G401 (cell line): ENCODE measurements at places on chromosomes 6 and 20. TPM values are rescaled to one million over a fixed set of nuclear protein-coding genes. Genes with fewer than 3 reads are reported as not detected.
A peak's percentile ranks its signal among the peaks of the same experiment; 100 is the strongest.

DNA sequence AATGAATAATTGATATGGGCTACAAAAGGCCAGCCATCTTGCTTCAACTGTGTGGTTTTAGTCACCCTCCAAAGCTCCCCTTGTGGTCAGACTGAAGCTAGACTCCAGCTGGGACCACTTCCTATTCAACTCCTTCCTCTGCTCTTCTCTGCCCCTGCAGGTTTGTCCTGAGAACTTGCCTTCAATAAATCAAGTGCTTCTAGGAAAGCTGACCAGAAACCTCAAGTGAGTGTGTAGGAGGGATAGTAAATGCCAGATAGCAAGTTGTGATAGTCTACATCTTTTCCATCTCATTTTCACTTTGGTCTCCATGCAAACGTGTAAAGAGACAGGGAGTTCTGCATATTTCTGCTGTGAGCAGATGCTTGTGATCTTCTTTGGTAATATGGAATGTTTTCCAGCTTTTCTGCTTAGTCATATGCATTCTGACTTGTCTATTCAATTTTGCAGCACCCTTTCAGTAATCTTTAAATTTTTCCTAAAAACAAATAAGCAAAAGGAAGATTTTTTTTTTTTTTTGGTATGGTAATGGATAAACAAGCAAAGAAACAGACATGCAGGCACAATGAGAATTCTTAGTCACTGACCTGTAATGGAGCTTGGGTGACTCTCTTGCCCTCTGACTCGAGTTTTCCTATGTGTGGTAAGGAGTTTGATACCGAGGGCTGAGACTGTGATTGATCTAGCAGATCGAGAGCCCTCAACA is 201.3 kb upstream of the BTBD3 start:
- peak; percentile 41 for DNase-seq

The SNHG17 gene
- total RNA-seq: 64.7 and 97.1 TPM in 2 replicates

The ACTL10 gene
- total RNA-seq: not detected in 2 replicates

The TMC2 gene
- not detected in 2 replicates for total RNA-seq

The TRAPPC3L gene
- total RNA-seq: not detected in 2 replicates

DNA sequence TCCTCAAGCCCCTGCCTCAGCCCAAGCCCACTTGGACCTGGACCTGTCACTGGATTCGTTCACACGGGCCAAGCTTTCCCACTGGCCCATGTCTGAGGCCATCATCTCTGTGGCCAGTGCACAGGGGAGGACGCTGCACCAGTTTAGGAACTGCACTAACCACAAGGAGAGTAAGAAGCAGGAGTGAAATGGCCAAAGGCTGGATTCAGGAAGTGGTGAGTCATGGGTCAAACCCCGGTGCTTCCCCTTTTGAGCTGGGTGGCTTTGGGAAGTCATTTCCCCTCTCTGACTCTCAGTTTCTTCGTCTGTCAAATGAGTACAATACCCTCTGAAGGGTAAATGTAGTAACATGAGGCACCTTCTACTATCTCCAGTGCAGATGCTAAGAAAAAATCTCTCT is 87.9 kb downstream of the CD40 start:
- DNase-seq: no peak

The NOX3 gene
- total RNA-seq: 0.10 TPM in 1 of 2 replicates, not detected in the other

GRCh38 chr6:152571089-152571488 is 66.1 kb downstream of the SYNE1 start:
- DNase-seq: peak; percentile 58

The FOXQ1 gene
- not detected in 2 replicates for total RNA-seq

DNA sequence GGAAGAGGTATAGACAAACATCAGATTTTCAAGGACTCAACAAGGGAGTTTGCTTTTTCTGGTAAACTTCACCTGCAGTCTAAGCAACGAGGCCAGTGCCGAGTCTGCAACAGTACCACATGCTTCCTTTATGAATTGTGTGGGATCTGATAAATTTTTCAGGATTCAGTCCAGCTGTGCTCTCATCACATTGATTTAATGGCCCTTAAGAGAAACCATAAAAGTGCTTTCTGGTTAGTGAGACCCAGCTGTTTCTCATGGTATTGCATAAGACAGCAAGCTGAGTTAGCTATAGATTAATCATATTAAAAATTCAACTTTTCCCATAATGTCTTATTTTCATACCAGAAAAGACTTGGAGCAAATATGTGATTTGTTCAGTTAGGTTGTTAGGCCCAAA is 291.4 kb downstream of the CENPW start:
- DNase-seq: no peak

The SIGLEC1 gene
- total RNA-seq: not detected in 2 replicates

The ZNF334 gene
- total RNA-seq: not detected in 2 replicates

DNA sequence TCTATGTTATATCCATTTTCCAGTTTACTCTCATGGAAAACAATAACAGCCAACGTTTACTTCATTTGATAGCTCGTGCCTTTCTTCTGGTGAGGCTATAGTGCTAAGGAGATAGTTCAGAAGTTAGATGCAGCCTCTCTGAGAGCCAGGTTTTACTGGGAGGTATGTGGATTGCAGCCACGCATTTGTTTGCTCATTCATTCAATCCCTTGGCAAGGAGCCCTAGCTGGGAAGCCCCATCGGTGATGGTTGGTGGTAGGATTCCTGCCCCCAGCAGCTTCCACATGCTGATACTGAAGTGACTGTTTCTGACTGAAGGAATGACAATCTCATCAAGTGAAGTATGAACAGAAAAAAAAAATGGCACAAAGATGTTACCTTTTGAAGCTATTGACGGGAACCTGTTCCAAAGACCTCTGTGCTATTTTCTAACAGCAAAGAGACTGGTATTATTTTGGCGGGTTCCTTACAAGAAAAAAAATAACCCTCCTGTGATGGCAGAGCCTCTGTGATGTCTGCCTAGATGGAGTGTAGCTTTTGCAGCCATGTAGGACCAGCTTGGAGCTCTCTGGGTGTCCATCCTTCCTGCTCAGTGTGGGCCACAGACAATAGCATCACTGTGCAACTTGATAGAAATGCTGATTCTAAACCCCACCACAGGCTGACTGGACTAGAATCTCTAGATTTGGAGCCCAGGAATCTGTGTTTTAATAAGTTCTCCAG is 30.6 kb downstream of the SNAP25 start:
- DNase-seq: peak; percentile 87

DNA sequence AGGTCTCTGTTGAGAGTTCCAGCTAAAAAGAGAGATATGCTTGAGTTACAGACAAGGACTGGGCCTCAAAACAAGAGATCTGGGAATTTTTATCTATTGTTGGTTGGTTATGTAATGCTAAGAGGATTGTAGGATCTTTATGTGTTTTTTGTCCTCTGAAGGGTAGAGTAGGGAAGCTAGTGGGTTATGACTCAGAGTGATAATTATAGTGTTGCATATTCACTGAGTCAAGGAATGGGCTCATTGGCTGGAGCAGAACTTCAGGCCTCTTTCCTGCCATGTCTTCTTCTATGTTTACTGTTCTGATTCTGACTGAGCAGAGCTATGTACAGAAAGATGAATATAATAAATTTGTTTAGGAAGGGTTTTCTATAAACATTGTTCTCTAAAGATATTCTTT is 66.1 kb upstream of the NOX3 start:
- DNase-seq: no peak
